Bladder microvascular endothelial cell (primary cell): ENCODE measurements at places on chromosomes 4 and X. TPM values are rescaled to one million over a fixed set of nuclear protein-coding genes. Genes with fewer than 3 reads are reported as not detected.

Gene SASH3
- total RNA-seq: not detected in 2 replicates

Gene NKRF
- total RNA-seq: 3.1 and 8.2 TPM in 2 replicates

Gene TMPRSS11D
- total RNA-seq: 0.16 TPM in 1 of 2 replicates, not detected in the other

Gene CSN1S1
- total RNA-seq: not detected in 2 replicates

Gene SRPX
- 64.1 and 74.6 TPM in 2 replicates for total RNA-seq

Gene ZIC3
- total RNA-seq: not detected in 2 replicates

Gene ZNF185
- total RNA-seq: 5.3 and 15.4 TPM in 2 replicates

Gene SPATA4
- total RNA-seq: not detected in 2 replicates

Gene IL9R
- 0.06 TPM in 1 of 2 replicates, not detected in the other for total RNA-seq

Gene ERAS
- total RNA-seq: not detected in 2 replicates

Gene MAP7D2
- under 0.01 and 0.19 TPM in 2 replicates for total RNA-seq

Gene ARMCX4
- 2.6 and 9.9 TPM in 2 replicates for total RNA-seq

Gene OTC
- total RNA-seq: 0.69 TPM in 1 of 2 replicates, not detected in the other

Gene FGFBP1
- not detected in 2 replicates for total RNA-seq

Gene FAM200B
- total RNA-seq: 10.4 and 29.1 TPM in 2 replicates

Gene DNASE1L1
- total RNA-seq: 70.6 and 90.2 TPM in 2 replicates

Gene LINC00632
- 0.49 and 0.57 TPM in 2 replicates for total RNA-seq

Gene F9
- total RNA-seq: not detected in 2 replicates

Gene GPRASP1
- 0.65 and 3.3 TPM in 2 replicates for total RNA-seq

Gene ADGRG4
- total RNA-seq: under 0.01 and 0.06 TPM in 2 replicates

Gene UNC5C
- under 0.01 and 0.13 TPM in 2 replicates for total RNA-seq

Gene FABP2
- not detected in 2 replicates for total RNA-seq

Gene CT45A10
- total RNA-seq: not detected in 2 replicates

Gene XAGE1A
- total RNA-seq: not detected in 2 replicates

Gene MRFAP1L1
- 30.1 and 59.9 TPM in 2 replicates for total RNA-seq

Gene UGT2A1
- total RNA-seq: 0.16 TPM in 1 of 2 replicates, not detected in the other

Gene TCEAL7
- total RNA-seq: 0.88 and 2.8 TPM in 2 replicates

Gene TCEAL5
- total RNA-seq: not detected in 2 replicates

Gene VEGFC
- total RNA-seq: 4.5 and 8.3 TPM in 2 replicates
